ENCODE measurements at places on chromosomes 2 and 18.

DNA sequence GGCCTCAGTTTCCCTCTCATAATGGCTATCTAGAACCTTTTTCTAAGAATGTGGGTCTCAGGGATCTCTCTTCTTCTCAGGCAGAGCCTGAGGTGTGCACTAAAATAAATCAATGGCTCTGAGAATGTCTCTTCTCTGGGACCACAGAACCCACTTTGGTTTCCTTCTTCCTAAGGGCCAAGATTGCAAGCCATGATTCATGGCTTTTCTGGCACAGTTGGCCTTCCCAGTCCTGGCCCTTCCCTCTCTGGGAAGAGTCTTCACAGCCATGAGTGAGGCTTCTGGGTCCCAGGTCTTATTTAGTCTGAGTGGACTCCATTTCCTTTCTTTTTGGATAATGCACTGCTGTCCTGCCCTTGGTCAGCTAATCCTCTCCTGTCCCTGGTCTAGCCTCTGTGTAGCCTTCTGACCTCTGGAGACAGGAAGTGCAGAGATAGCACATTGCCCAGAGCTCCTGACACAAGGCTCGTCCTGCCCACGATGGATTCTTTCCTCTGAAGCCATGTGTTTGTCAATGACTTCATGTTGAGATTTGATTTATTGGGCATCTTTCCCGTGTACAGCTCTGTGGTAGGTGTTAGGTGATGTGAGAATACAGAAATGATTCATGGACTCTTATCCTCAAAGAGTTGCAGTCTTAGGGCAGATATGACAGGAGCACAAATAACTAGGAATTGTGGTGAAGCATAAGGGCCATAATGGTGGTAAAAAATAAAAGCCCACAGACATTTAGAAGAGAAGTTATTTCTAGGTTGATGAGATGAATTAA, 245.0 kb downstream of the CLIP4 start:
- DNase-seq: no peak

- no peak for DNase-seq
Observed at GRCh38 chr2:56587456-56587855, 403.7 kb downstream of the CCDC85A start.

- DNase-seq: no peak
Observed at GRCh38 chr2:46802665-46803546, 112.7 kb downstream of the MCFD2 start.

DNA sequence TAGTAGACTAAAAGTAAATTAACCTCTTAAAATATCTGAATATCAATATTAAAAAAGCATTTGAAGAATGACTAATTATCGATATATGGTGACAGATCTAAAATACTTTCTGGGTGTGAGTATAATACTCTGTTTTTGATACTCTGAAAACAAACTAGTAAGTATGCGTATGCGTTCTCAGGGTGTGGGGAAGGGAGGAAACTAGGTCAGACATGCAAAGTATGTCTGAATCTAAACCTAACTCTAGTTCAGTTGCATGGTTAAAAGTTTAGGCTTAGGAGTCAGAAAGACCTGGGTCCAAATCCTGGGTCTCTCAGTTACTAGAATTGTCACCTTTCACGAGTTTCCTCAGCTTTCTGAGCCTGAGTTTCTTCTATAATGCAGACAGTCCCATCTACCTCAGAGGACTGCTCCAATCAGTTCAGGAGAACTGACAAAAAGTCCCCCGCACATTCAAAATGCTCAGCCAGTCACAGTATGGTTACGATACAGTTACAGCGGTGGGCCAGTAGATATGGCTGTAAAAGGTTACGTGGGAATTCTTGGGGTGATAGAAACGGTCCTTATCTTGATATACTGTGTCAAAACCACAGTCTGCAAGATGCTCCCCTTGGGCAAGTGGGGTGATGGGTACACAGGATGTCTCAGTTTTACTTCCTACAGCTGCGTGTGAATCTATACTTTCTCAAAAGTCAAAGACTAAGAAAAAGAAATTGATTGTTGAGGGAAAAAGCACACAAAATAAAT, 29.2 kb downstream of the UNC50 start:
- no peak for DNase-seq

DNA sequence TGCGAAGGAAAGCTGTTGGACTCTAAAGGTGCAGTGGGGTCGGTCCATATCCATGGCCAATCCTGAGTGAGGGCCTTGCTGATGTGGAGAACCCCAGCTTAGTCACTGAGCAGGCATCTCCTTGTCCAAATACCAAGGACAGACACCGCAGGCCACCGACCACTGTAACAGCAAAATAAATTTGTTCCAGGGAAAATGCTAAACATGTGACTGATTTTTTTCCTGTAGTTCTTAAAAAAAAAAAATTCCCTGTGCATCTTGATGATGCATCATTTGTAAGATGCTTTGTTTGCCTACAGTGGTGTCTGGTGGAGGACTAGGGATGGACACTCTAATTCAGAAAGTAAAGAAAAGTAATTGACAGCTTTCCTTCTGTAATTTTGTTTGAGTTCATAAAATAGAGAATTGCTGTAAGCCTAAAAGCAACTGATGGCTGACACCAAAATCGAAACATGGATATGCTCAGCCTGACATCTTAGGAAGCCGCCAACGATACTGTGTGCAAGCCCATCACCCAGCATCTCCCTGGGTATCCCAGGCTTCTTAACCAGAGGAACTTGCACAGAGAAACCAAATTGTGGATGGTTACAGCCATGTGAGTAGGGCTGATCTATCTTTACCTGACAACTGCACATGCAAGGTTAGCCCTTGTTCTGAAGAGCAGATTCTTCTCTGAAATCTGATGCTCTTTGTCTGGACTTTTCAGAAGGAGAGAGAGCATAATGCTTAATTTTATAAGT, 188.6 kb downstream of the ARL4C start:
- no peak for DNase-seq

- DNase-seq: no peak
Observed at GRCh38 chr2:141331127-141331526, 799.7 kb downstream of the LRP1B start.

GRCh38 chr2:230181195-230181594, 38.6 kb downstream of the SP110 start:
- no peak for DNase-seq

GRCh38 chr2:198173242-198173641, 368.8 kb downstream of the PLCL1 start:
- DNase-seq: no peak

DNA sequence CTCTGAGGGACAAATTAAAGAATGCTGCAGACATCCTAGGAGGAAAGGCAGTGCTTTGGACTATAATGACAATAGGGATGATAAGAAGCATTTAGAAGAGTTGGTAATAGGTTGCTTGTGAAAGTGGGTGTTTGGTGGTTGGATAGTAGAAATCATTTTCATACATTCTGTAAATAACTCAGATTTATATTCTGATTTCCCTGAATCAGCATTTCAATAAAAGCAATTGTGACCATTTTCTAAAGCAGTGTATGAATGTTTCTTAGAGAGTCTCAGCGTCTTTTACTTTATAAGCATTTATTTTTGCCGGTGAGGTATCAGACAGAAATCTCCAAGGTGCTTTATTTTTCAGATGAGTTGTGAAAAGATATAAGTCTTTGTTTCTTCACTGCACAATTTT, 1099.0 kb upstream of the LRRTM1 start:
- DNase-seq: no peak

DNA sequence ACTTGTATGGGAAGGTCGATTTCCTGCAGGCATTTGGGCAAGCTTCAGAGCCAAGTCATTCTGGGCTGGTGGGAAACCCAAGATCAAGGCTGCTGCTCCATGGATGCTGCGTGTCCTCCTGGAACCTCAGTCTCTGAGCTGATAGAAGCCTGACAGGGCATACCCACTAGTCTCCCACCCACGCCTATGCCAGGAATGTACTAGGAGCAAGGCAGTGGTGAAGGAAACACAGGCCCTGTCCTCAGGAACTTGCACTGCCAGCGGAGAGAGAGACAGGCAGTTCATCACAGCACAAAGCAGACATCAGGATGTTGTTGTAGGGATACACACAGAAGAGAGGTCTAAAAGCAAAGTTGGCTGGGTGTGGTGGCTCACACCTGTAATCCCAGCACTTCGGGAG, 84.2 kb downstream of the PLB1 start:
- DNase-seq: no peak

DNA sequence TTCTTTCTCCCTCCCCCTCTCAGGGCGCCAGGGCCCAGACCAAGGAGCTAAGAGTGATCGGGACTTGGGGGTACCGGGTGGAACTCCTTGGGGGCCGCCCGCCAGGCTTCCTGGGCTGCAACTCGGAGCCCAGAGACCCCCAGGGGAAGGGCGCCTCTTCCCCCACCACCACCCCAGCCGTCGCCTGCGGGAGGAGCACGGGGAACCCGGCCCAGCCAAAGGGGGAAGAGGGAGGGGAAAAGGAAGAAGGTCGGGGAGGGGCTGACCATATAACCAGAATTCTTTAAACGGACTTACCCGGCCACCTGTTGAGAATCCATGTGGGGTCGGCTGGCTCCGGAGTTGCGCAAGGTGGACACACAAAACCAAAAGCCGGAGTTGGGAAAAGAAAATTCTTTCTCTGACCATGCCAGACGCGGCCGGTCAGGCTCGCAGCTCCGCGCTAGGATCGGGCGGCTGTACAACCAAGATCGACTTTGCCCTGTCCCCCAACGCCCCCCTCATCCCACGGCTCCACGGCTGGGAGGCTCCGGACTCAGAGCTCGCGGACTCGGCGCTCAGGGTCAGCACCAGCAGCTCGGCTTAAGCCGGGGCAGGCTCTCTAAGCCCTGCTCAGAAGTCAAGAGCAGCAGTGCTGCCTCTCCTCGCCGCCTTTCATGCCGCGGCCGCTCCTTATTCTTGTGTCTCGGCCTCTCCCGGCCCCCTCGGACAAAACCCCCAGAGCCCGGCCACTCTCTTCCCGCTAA, 6.3 kb upstream of the SIX3 start:
- no peak for DNase-seq

GRCh38 chr18:34978533-34978893, 62.7 kb upstream of the MAPRE2 start:
- no peak for DNase-seq

DNA sequence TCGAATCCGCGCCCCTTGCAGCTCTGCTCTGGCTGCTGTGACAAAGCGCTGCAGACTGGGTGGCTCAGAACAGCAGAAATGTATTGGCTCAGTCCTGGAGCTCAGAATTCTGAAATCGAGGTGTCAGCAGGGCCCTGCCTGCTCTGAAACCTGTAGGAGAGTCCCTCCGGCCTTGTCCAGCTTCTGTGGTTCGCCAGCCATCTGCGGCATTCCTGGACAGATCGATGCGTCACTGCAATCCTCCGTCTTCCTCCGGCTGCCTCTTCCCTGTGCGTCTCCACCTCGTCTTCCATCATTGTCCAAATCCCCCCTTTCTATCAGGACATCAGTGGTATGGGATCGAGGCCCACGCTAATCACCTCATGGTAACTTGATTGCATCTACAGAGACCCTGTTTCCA, 115.2 kb downstream of the RNF144A start:
- DNase-seq: no peak

DNA sequence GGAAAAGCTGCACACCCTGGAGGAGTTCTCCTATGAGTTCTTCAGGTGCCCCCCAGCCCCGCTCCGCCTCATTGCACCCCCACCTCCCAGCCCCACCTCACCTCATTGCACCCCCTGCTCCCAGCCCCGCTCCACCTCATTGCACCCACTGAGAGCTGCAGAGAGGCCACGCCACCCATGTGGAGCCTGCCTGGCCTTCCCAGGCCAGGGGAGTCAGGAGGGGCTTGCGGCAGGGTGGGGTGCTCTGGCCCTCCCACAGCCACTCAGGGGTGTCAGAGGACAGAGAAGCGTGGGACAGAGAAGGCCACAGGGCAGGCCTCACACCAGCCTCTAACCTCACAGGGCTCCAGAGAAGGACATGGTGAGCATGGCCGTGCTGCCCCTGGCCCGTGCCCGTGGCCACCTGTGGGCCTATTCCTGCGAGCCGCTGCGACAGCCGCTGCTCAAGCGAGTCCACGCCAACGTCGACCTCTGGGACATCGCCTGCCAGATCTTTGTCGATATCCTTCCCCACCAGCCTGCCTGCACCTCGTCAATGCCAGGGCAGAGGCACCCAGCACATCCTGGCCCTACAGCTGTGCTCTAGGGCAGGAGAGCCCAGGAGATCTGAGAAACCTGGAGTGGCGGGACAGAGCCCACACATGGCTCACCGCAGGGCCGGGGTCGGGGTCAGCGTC, 15.0 kb upstream of the GPR17 start:
- DNase-seq: no peak

- no peak for DNase-seq
Observed at GRCh38 chr18:13392899-13393298, 174.3 kb downstream of the LDLRAD4 start.

- DNase-seq: no peak
Observed at GRCh38 chr18:58960946-58961722, 96.5 kb downstream of the ZNF532 start.

DNA sequence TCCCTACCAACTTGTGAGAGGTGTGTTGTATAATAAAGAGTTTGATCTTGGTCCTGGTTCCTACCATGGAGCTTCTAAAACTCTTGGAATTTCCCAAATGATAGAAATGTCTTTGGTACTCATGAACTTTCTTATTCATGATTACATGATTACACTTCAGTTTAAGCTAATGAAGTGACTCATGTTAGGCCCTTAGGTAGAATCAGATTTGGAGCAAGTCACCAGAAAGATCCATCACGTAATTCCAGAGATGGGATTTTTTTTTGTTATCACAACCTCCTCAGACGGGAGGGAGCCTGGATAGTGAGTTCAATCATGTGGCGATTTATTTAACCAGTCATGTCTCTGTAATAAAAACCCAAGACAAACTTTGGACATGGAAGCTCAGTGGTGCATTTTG, 1287.6 kb upstream of the ZEB2 start:
- no peak for DNase-seq

- no peak for DNase-seq
Observed at GRCh38 chr2:224312741-224313140, 89.2 kb downstream of the FAM124B start.

DNA sequence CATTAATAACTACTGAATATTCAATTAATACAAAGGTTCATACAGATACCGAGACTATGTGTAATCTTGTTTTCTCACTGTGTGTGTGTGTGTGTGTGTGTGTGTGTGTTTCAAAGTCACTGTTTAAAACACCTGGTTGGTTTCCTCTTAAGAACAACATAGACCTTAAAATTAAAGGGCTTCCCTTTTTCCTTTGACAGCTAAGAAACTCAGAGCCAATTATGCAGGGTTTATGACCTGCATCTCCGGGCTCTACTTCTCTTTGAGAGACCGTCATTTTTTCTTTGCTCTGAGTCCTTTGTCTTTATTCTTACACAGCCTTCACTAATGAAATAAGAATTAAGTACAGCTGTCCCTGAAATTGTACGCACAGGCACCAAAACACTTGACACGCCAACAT, 145.6 kb downstream of the HDAC4 start:
- DNase-seq: no peak

GRCh38 chr18:46343456-46343855, 239.3 kb downstream of the HAUS1 start:
- DNase-seq: no peak
